ENCODE measurements at places on chromosomes 1 and 21.

DNA sequence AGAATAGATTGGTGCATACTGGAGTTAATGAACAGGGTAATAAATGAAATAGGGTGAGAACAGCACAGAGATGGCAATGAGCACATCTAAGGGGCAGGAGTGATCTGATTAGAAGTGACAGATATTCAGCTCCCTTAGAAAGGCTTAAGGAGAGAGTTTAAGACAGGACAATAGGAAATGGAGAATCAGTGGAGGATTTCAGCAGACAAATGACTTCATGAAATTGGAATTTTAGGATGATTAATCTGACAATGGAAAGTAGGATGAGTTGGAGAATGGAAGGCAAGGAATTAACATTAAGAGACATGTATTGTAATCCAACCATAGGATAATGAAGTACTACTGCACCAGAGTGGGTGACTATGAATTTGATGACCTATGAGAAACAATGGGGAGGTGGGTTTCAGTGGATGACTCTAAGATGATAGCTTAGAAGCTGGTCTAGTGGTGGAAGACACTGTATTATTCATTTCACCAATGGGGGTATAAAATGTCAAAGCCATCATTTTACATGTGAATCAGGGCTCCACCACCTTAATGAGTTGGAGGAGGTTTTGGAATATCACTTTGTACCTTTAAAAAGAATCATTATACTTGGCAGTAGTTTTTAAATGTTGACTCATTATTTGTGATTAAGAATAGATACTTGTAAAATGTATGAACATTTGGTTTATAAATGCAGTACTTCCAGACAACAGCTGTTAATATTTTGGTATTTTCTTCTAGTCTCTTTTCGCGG, 139.1 kb downstream of the PLA2G4A start:
- DNase-seq: no peak

GRCh38 chr1:76074321-76075187, at the start of gene ST6GALNAC3:
TSS of gene ST6GALNAC3 (plus strand) at chr1:76074746.
- DNase-seq: peak; percentile 3

- DNase-seq: no peak
These were observed 5.5 kb upstream of the RGS21 start for GRCh38 chr1:192311281-192311680.

DNA sequence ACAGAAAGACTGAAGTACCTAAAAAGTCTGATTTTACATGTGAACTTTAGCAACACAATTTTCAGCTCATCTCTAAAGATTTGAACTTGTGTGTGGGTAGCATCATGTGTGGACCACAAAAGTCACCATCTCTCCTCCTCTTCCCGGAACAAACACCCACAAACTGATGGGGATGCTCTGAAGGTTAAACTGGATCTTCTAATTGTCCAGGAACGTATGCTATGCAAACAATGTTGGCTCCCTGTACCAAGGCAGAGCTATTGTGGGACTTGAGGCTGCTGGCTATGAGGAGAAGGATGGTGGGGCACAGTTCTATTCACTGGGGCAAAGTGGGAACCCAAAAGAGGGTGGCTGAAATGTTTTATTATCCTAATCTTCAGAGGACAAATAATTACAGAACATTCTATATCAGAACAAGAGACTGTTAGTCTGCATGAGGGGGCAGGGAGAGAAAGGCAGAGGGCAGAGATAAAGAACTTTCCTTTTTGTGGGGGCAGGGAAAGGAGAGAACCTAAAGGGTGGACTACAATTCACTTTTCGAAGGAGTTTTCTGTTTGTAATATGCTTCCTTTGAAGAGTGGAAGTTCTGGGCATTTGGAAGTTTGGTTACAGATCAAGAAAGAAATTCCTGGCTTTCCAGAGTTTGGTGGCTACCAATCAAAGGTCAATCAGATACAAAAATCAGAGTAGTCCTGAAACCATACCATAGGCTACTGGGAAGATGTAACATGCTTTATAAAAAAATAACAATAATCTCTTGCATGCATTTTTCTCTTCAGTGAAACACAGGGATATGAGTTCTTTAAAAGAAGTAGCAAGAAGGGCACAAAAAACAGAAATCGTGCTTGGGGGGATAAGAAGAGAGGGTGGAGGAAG, 62.9 kb downstream of the GADD45A start:
- DNase-seq: no peak

- DNase-seq: no peak
These were observed 12.4 kb downstream of the ATP1A2 start for GRCh38 chr1:160127865-160128523.

GRCh38 chr21:34950980-34951379, 98.1 kb downstream of the RUNX1 start:
- DNase-seq: no peak

DNA sequence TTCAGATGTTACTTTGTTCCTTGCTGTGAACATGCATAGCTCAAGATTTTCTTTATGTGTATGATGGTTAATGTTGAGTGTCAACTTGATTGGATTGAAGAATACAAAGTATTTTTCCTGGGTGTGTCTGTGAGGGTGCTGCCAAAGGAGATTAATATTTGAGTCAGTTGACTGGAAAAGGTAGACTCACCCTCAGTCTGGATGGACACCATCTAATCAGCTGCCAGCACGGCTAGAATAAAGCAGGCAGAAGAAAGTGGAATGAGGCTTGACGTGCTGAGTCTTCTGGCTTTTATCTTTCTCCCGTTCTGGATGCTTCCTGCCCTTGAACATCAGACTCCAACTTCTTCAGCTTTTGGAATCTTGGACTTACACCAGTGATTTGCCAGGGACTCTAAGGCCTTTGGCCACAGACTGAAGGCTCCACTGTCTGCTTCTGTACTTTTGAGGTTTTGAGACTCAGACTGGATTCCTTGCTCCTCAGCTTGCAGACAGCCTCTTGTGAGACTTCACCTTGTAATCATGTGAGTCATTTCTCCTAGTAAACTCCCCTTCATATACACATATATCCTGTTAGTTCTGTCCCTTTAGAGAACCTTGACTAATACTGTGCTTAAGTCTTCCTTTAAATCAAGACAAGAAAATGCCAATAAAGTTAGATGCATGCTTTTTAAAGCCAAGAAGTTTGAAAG, 626.6 kb downstream of the KCNT2 start:
- DNase-seq: no peak

- DNase-seq: no peak
These were observed 387.2 kb upstream of the DUSP10 start for GRCh38 chr1:222129041-222129440.

GRCh38 chr1:43951021-43951985, 4.6 kb downstream of the IPO13 start:
- no peak for DNase-seq

- DNase-seq: no peak
These were observed 177.7 kb upstream of the RAB4A start for GRCh38 chr1:229093238-229093540.

DNA sequence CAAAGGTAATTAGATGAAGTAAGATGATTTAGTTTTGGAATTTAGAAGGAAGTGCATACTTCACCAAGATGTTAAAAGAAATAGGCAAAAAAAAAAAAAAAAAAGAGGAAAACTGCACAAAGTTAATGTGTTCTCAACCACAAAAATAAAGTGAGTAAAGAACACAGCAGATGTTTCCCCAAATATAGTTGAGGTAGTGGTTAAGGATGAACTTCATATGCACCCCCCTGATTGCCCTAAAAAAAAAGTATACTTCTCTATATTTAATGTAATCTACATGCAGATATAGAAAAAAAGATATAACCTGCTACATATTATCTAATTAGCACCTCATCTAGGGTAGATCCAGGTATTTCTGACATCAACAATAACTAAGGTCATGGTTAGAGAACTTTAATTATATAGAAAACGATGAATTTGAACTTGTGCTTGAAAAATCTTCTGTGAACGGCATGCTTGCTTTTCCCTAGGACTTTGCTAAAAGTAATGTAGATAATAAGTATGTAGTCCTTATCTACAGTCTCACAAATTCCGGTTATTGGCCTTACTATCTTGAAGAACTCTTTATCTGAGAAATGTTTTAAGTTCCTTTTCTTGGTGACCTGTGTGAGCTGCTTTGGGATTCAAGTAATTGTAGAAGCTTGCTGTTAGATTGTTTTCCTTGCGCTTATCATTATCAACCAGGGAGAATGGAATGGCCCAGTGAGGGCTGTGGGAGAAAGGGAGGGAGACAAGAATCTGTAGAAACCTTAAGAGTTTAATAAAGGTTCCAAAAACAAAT, 70.1 kb upstream of the LRRC7 start:
- no peak for DNase-seq

DNA sequence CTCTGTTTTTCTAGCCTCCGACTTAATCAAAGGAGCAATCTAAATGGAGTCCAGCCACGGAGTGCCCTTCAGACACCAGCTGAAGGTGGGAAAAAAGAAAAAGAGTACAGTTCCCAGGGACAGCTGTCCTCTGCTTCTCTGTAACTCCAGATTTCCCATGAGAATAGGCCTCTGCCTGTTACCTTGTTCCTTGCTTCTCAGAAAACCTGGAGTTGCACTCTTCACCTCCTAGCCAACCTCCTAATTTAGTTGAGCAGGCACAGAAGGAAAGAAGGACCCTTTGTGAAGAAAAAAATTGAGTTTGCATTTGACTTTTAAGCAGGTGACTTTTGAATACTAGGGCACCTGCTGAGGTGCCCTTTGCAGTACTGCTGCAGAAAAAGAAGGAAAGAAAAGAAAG, 8.3 kb downstream of the BARHL2 start:
- no peak for DNase-seq

- no peak for DNase-seq
These were observed 204.2 kb downstream of the HMCN1 start for GRCh38 chr1:185938396-185938795.

DNA sequence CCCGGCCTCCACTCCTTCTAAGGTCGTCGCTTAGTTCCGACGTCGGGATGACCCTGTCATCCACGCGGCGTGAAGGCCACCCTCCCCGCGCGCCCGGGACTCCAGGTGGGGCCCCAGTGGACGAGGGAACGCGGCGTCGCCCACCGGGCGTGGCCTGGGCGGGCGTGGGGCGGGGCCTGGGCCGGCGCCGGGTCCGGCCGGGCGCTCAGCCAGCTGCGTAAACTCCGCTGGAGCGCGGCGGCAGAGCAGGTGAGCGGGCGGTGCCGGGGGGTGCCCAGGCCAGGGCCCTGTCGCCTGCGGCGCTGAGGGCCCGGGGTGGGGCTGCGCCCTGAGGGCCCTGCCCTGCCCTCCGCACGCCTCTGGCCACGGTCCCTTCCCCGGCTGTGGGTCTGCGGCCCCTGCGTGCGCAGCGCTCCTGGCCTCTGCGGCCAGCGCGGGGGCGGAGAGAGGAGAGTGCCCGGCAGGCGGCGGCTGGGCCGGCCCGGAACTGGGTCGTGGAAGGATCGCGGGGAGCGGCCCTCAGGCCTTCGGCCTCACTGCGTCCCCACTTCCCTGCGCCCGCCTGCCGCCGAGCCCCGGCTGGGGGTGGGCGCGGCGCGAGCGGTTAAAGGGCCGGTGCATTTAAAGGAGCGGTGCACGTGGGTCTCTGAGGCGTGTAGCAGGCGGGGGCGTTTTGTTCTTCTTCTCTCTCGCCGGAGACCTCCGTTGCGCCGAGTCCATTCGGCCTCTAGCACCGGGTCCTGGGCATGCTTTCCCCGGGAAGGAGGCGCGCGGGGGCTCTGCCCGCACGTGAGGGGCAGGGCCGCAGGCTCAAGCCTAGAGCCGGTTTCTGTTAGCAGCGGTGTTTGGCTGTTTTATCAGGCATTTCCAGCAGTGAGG, at the start of gene PSEN2:
PSEN2 (plus strand) TSS at position 216 of the 879 bp plus-strand sequence. CDS start 11,292 bp downstream, outside the sequence.
- DNase-seq: no peak

GRCh38 chr1:19651141-19651737, 7.1 kb downstream of the NBL1 start:
- DNase-seq: no peak

GRCh38 chr1:160581961-160582360, 2.7 kb upstream of the CD84 start:
- DNase-seq: no peak

DNA sequence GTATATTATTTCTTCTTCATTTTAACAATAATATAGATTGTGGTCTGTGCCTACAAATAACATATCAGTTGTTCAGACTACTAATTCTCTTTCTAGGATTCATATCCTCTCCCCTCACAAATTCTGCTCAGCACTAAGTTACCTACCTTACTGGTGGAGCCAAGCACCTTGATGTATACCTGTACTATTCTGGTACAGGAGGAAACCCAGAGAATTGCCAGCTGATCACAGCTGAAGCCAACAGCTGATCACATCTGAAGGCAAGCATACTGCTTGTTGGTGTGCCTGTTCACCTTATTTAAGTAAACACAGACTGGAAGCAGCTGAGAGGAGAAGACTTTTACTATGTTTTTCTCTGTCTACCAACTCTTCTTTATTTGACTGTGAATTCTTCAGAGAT, 101.8 kb downstream of the PBX1 start:
- peak; percentile 70 for DNase-seq

DNA sequence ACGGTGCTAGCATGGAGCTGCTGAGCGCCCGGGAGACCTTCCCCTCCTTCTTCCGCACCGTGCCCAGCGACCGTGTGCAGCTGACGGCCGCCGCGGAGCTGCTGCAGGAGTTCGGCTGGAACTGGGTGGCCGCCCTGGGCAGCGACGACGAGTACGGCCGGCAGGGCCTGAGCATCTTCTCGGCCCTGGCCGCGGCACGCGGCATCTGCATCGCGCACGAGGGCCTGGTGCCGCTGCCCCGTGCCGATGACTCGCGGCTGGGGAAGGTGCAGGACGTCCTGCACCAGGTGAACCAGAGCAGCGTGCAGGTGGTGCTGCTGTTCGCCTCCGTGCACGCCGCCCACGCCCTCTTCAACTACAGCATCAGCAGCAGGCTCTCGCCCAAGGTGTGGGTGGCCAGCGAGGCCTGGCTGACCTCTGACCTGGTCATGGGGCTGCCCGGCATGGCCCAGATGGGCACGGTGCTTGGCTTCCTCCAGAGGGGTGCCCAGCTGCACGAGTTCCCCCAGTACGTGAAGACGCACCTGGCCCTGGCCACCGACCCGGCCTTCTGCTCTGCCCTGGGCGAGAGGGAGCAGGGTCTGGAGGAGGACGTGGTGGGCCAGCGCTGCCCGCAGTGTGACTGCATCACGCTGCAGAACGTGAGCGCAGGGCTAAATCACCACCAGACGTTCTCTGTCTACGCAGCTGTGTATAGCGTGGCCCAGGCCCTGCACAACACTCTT, 1.1 kb downstream of the TAS1R3 start:
- DNase-seq: no peak

DNA sequence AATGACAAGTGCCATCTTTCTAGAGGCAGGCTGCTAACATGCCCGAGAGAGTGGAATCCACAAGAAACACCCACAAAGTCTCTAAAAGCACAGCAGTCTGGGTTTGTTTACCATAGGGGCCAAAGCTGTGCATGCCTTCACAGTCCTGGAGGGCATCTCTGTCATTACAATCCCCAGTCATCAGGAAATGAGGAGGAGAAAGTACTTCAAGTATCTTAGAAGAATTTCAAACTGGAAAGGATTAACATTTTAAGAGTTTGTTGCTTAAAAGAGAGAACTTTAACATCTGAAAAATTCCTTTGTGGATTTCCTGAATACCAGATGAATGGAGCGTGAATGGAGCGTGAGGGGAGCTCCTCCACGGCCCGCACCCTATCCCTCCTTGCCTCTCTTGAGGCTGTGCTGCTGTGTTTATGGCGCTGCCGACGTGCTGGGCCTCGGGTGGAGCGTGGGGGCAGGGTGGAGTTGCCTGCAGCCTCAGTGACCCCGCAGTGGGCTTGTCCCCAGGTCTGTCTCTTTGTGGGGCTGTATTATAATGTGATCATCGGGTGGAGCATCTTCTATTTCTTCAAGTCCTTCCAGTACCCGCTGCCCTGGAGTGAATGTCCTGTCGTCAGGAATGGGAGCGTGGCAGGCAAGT, 23.3 kb downstream of the SLC6A17 start:
- DNase-seq: no peak

All from NCI-H187 treated with DMSO at 0.1 percent for 48 hours (cell line).